Naive thymus-derived CD8-positive, alpha-beta T cell (primary cell): ENCODE measurements at places on chromosomes 4 and X. TPM values are rescaled to one million over a fixed set of nuclear protein-coding genes. Genes with fewer than 3 reads are reported as not detected.

- no peak for DNase-seq
- H3K27ac ChIP-seq: no peak overlapping the region
- H3K36me3 ChIP-seq: peaks cover 4% of the 10 kb centered on the region
- H3K27me3 ChIP-seq: peaks cover 8% of the 10 kb centered on the region
Measured at GRCh38 chr4:128256539-128256938, 31.1 kb downstream of the PGRMC2 start.

Gene SH3D19
- total RNA-seq: 0.42 TPM

GRCh38 chrX:6053141-6053540 lies 175.5 kb downstream of the NLGN4X start:
- H3K4me1 ChIP-seq: no peaks in the 10 kb centered on the region
- H3K27me3 ChIP-seq: no peaks in the 10 kb centered on the region
- H3K36me3 ChIP-seq: no peaks in the 10 kb centered on the region

- no peak overlapping the region for H3K27ac ChIP-seq
- H3K36me3 ChIP-seq: no peaks in the 10 kb centered on the region
- H3K27me3 ChIP-seq: no peaks in the 10 kb centered on the region
- no peak for DNase-seq
- H3K4me1 ChIP-seq: no peaks in the 10 kb centered on the region
Measured at GRCh38 chr4:151198748-151199147, 78.2 kb upstream of the PRSS48 start.

Gene IL13RA1
- total RNA-seq: 0.94 TPM

DNA sequence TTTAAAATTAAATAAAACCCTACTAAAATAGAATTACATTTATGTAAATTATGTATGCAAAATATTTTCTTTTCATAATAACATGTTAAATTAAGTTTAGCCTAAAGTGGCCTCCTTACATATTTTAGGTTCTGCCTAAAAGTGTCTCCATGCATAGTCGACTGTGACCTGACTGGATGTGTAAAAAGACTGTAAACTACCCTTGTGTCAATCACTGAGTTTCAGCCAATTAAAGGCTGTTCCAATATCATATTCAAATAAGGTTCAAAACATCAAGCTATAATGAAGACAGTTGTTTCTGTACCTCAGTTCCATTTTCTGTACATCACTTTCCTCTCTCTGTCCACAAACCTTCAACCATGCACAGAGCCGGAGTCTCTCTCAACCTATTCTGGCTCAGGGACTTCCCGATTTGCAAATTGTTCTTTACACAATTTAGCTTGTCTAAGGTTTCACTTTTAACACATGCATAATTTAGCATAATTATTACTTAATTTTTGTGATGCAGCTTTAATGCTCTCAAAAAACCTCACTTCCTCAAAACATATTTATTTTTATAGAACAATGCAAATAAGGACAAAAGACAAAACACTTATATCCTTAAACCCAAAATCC lies 60.1 kb downstream of the SH3RF1 start:
- no peak overlapping the region for H3K27ac ChIP-seq
- DNase-seq: no peak
- H3K27me3 ChIP-seq: no peaks in the 10 kb centered on the region
- no peak overlapping the region for H3K4me3 ChIP-seq
- H3K4me1 ChIP-seq: no peaks in the 10 kb centered on the region
- H3K36me3 ChIP-seq: no peaks in the 10 kb centered on the region

Gene MCUB
- total RNA-seq: 147 TPM
